ENCODE measurements at places on chromosomes 2 and 18.

GRCh38 chr2:12201369-12201768 lies 454.9 kb downstream of the LPIN1 start:
- no peak for DNase-seq

- no peak for DNase-seq
Measured at GRCh38 chr2:179354739-179355537, 90.3 kb upstream of the SESTD1 start.

DNA sequence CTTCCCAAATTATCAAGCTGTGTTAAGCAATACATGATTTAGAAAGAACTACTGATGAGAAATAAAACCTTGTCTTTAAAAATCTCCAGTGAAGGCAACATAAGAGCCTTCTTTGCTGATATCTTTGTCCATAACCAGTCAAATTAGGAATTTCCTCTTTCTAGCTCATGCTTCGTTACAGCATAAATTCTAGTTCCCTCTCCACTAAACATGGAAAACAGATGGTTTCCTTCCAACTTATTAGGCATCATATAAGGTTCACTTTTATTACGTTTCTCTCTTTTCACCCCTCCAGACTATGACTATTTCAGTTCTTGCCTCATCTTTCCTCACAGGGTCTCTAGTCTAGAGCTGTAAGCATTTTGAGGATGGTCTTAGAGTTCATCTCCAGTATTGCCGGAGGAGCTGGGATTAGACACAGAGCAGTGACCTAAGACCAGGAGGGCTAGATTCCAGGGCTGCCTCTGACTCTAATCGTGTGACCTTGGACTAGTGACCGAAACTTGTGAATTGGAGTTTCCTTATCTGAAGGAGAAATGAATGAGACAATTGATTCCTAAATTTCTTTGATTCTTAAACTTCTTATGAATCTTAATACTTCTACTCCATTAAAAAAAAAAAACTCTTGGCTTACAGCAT lies 195.5 kb upstream of the APCDD1 start:
- DNase-seq: no peak

- no peak for DNase-seq
Measured at GRCh38 chr2:127321303-127321702, 27.4 kb upstream of the ERCC3 start.

DNA sequence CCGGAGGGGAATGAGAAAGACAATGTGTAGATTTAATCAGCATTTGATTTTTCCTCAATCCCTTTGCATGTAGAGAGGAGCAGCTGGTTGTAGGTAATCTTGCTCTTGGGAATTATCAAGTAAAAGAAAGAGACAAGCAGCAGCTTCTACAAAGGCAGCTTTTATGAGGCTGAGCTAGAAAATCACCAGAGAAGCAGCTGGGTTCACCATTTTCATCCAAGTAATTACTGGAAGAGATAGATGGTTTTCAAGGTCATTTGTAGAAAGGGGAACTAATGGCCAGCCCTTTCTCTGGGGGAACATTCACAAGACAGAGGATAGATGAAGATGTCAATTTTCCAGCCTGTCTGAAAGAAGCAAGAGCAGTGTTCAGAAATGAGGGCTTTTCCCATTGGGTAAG lies 113.0 kb downstream of the RND3 start:
- no peak for DNase-seq

DNA sequence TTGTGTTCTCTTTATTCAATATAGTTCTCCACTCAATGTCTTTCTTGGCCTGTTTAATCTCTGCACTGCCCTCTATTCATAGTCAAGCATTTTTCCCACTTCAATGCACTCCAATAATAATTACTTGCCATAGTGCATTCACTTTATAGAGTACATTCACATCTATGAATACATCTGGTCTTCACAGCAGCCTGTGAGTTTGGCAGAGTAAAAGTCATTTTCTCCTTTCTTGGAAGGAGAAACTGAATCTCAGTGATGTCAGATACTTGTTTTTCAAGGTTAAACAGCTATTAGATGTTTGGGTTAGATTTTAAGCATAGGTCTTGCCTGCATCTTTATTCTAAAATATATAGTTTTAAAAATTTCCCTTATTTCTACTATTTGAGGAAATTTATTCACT lies 373.2 kb downstream of the TRIB2 start:
- DNase-seq: no peak

DNA sequence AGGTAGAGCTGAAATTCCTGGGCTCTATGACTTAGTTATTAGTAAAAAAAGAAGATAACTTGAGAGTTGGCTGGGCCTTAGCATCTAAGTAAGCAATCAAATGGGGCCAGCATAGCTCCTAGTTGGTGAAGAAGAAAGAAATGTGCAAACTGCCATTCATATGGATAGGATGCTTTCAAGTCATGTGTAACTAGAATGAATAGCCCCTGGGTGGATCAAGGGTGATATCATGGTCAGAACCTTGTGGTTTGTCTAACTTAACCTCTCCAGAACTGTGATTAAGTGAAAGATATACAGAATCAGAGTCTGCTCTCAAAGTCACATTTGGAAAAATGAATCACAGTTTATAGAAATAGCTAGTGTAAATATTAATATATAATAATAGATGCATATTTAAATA lies 198.7 kb upstream of the DTNA start:
- no peak for DNase-seq

- DNase-seq: no peak
Measured at GRCh38 chr2:77977471-77978063, 455.4 kb upstream of the LRRTM4 start.

All from lower leg skin (tissue), 4 donors.